ENCODE measurements at places on chromosomes 4 and X.

- DNase-seq = peak; percentile 35
Measured at GRCh38 chr4:139887376-139887802, 221.8 kb downstream of the MGST2 start.

- peak; percentile 42 for DNase-seq
Measured at GRCh38 chr4:149896432-149896831, 80.8 kb upstream of the IQCM start.

- DNase-seq = no peak
Measured at GRCh38 chr4:41437111-41437536, 100.8 kb upstream of the LIMCH1 start.

DNA sequence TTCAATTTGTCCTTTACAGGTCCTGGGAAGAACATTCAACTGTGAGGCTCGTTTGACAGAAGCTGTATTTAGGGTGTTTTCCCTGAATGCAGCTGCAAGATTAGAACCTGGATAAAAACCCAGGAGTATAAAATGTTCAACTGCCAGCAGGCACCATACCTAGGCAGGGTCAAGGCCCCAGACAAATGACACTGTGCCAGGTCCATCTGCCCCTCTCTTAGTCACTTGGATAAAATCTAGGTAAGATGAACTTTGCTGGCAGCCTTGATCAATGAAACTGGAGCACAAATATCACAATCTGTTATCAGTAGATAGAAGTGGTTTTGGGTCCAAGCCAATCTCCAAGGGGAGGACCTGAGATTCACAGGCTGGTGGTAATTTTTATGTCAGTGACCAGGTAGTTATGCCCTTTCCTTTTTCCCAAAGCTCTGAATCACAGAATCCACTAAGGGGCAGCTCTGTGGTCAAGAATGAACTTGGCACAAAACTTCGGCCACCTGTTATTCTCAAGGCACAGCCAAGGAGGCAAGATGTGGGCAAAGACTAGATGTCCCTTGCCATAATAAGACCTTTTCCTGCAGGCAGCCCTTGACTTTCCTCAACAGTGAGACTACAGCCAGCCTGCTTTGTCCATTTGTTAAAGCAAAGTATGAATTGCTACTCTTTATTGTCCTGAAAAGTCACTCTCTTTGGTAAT is 501.0 kb downstream of the PPARGC1A start:
- no peak for DNase-seq

- no peak for DNase-seq
Measured at GRCh38 chrX:18351784-18352183, 2.7 kb downstream of the SCML2 start.

- peak; percentile 4 for DNase-seq
Measured at GRCh38 chr4:111717921-111718320, 427.3 kb upstream of the FAM241A start.

DNA sequence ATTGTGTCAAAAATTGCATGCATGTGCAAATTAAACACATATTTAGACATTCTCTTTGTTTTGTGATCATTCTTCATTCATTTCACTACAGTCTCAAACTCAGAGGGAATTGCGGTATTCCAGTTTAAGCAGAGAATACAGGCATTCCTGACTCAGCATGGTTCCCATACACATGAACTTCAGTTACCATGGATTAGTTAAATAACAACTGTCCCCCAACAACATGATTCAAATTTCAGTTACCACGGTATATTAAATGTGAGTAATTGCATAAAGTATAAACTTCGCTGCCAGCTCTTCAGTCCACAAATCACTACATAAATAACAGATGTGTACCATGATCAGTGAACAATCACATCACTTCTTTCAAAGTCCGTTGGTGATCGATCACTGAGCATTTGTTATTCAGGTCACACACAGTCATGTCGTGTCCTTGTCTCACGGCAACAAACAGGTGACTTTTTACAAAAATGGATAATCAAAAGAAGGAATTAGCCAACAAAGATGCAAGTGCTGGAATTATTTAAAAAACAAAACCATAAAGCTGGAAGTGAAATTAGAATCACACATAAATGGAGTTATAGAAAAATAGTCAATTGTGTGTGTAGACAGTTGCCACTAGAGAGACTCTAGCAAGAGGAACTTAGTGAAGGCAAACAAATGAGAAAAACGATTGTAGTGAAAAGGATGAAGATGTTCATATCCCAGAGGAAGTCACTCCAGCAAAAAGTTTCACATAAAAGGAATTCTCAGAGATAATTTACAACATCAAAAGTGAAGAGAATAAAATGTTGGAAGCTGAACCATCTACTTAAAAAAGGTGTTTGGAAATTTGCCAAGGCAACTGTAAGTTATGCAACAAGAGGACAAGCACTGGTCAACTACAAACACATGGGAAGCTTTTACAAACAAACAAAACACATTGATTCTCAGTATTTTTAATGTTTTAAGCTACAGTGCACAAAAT is 138.6 kb upstream of the SMARCAD1 start:
- DNase-seq = no peak

GRCh38 chrX:74510401-74510800 is 89.1 kb downstream of the SLC16A2 start:
- no peak for DNase-seq

DNA sequence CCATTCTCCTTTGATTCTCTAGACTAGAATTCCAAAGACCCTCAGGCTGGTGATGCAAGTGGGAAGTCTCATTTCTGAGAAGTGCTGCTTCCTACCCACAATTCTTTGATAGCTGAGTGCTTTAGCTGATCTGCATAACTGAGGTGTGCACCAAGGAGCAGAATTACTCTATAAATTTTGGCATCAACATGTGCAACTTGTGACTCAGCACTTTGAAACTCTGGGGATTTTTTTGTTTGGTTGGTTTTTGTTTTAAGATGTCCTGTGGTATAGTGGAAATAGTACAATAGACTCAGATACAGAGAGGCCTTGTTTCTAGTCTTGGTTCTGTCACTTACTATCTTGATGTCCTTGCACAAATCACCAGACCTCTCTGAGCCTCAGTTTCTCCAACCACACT is 148.4 kb downstream of the AR start:
- no peak for DNase-seq

- no peak for DNase-seq
Measured at GRCh38 chr4:69058410-69059059, 37.7 kb upstream of the UGT2B7 start.

GRCh38 chrX:85359051-85359450 is 20.4 kb downstream of the POF1B start:
- no peak for DNase-seq

DNA sequence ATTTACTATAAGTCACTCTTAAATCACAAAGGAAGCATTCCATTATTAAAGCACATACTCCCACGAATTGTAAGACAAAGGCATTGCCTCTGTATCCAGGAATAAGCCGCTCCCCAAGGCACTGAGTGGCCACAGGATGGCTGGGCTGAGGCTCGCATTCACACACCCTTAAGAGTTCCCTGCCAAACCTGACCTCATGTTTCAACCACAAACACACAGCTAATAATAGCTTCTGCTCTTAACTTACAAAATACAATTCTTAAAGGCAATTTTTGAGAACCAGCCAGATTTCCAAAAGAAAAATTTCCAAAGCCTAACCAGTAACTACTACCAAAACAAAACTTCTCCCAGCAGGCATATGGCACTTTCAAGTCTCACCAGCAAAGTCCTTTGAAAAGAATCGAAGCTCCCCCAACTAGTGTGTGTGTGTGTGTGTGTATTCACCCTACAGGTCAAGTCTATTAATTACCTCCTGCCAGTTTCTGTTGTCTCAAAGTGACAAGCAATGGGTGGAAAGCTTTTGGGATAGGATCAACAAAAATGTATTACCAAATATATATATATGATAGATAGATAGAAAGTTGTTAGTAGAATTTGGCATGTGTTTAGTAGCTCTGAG is 36.0 kb downstream of the ARHGAP6 start:
- DNase-seq = peak; percentile 61

- peak; percentile 86 for DNase-seq
Measured at GRCh38 chr4:94455081-94455480, 3.3 kb downstream of the PDLIM5 start.

DNA sequence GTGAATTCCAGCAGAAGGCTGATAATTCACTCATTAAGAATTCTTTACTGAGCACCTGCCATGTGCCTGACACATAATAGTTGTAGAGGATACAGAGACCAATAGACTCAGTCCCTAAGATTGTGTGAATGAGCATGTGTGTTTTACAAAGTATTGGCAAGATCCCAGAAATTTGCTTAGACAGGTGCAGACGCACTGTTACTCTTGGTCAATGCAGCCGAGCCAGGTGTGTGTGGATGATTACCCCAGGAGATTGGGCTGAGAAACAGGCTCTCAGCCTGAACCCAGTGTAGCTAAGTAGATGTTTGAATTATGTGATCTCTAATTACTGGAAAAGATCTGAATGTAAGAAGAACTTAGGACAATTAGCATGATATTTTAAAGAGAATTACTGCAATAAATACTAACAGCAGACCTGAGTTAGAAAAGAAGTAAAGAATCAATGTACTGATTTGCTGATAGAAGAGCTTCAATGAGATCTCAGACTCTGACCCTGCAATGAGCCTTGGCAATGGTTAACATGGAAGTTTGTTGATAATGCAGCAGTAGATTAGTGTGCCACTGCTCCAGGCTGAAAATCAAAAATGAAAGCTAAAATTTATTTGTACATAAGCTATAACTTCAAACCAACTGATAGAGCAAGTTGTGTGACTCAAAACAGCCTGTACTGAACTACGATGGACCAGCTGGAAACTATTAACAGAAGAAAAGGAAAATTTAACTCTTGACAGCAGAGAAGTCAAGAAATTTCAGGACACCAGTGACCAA is 32.2 kb upstream of the NDST4 start:
- no peak for DNase-seq

GRCh38 chrX:19789376-19789775 is 98.0 kb downstream of the SH3KBP1 start:
- no peak for DNase-seq

DNA sequence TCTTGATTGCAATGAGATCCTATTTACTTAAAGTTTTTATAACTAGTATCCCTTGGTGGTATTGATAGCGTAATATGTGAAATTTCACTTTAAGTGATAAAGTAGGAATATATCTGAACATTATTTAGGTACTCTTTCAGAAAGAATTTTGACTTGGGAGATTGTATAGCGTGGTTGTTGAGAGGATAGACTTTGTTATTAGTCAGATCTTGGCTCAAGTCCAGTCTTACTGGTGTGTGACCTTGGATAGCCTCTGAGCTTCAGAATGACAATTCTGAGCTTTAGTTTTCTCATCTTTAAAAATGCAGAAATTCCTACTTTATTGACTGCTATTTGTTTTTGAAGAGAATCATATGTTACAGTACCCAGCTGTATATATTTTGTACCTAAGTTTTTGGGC is 32.6 kb downstream of the DCK start:
- peak; percentile 81 for DNase-seq

DNA sequence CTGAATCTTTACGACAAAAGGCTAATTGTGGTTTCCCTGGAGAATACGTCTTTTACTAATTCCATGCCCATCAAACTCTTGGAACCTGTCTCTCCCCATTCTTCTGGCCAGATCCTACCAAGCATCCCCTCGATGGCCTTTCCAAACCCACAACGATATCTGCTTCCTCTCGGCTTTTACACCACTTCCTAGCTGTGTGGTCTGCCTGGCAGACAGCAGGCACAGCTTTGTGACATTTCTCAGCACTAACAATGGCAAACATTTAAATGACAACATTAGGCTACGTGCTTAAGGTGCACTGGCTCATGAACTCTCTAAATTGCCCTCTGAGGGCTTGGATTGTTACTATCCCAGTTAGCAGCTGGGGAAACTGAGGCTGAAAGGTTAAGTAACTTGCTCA is 141.0 kb downstream of the NSUN7 start:
- no peak for DNase-seq

GRCh38 chrX:629230-630006 is 1.2 kb upstream of the SHOX start:
- no peak for DNase-seq

DNA sequence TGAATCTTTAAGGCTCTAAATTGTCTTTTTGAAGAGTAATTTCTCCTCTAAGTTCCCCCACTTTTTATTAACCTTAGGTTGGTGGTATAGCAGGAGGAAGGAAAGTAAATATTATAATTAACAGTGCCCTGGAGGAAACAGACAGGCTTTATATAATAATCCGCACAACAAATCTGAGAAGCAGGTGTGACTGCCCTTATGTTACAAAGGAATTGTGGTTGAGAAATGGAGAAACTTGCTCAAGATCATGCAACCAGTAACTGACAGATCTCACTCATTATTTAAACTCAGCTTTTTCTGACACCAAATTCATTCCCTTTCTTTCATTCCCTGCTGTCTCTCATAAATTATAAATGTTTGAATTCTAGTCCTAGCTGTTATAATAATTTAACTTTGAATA is 282.0 kb downstream of the PPP3CA start:
- no peak for DNase-seq

DNA sequence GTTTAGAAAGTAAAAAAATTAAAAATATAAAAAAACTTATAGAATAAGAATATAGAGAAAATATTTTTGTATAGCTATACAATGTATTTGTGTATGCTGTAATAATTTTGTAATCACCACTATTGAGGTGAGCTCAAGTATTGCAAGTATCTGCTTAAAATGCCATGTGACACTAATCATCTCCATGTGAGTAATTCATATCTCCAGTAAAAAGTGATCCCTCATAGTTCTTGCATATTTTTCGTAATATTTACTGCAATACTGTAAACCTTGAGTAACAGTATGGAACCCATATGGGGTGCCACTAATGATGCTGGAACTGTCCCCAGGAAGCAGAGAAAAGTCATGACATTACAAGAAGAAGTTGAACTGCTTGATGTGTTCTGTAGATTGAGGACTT is 43.2 kb upstream of the HUWE1 start:
- DNase-seq = peak; percentile 15

GRCh38 chr4:159107203-159107925 is 4.5 kb downstream of the RAPGEF2 start:
- DNase-seq = peak; percentile 30

DNA sequence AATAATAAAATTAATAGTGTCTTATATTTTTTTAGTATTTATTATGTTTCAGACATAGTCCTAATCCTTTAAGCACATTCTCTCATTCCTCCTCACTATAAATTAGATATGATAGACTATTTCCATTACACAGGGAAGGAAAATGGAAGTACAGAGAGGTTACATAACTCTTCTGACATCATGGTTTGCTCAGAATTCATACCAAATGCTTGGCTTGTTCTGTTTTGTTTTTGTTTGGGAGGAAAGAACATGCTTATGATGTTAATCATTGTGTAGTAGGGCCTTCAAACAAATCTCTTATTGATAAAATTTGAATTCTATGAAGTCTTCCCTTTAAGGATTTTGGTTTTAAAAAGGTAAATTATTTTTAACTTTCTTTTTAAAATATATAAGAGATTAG is 59.5 kb downstream of the RXFP1 start:
- peak; percentile 34 for DNase-seq

DNA sequence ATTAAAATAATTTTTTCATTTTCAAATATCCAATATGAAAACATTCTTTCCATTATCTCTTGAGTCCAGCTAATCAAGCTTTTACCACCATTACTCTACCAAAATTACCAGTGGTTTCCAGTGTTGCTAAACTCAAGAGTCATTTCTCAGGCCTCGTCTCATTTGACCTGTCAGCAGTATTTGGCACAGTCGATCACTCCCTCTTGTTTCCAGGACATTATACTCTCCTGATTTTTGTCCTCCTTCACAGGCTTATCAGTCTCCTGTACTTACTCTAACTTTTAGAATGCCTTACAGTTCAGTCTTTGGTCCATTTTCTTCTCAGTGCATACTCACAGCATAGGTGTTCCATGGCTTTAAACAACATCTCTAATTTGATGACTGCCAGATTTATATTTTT is 11.6 kb downstream of the USP38 start:
- no peak for DNase-seq

Data from amniotic epithelial cell (primary cell).